ENCODE measurements at places on chromosomes 16 and 17.

GRCh38 chr17:74296548-74296936 is 22.5 kb downstream of the DNAI2 start:
- DNase-seq, result peak; percentile 67

- no peak for DNase-seq
These were observed 384.3 kb upstream of the PSMD7 start for GRCh38 chr16:73912281-73912680.

DNA sequence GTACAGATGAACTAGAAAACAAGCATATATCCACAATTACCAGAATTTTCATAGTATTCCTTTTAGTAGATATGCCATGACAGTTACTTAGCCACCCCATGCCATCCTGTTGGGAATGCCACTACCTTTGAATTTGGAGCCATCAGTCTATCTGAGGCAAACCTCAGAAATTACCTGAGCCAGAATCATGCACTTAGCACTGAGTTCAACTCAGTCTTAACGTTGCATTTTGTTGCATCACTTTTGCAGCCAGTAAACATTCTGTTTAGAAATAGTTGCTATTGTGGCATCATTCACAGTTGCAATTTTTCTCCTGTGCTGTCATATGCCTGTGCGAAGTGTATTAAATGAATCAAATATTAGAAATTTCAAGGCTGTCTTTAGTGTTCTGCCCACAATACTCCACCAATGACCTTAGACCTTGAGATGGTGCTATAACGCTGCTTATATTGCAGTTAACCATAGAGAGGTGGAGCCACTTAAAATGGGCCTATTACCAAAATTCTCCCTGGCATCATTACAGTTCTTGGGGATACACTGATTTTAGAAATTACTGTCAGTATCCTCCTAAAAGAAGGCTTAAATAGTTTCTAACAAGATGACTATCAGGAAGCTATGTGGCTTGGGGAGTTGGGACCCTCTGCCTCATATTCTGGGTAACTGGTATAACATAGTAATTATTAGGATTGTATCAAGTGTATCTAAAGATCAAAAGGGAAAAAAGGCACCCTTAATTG is 11.1 kb downstream of the PTRH2 start:
- DNase-seq, result no peak

- DNase-seq, result no peak
These were observed 6.1 kb upstream of the EVPLL start for GRCh38 chr17:18371455-18371854.

Data from glutamatergic neuron (in vitro differentiated cells).